ENCODE measurements at places on chromosomes 6 and 20. TPM values are rescaled to one million over a fixed set of nuclear protein-coding genes. Genes with fewer than 3 reads are reported as not detected.

GRCh38 chr20:25247518-25247955, 348 bp upstream of the PYGB start:
- no peak for DNase-seq

DNA sequence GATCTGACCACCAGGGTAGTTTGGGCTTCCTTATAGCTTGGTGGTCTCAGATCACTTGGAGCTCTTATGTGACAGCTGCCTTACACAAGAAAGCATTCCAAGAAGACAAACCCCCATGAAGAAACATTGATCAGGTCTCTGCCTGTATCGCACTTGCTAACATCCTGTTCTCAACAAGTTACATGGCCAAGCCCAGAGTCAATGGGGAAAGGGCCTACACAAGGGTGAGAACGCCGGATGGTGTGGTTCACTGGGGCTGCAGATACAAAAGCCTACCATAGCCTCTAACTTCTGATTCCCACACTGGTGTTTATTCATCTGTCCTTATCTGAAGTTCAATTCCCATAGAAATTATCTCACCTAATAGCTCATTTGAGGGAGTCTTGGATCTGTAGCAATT, 235.5 kb downstream of the SYNDIG1 start:
- DNase-seq, result no peak

DNA sequence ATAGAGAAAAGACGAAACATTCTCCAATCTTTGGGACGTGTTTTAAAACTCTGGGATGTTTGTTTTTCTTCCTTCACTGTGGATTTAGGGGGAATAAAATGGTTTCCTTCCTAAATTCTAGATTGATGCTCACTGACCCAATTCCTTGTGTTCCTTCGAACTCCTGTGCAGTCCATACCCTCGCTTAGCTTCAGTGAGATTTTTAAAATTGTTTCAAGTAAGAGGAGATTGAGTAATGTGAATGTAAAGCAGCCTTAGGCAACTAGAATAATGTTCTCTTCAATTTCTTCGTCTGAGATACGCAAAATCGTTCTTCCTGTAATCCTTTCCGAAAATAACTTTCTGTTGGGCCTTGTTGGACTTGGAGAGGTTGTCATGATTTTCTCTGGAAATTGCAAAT, 2.6 kb upstream of the VGLL2 start:
- DNase-seq, result no peak

GRCh38 chr6:3449750-3450305, 7.0 kb downstream of the SLC22A23 start:
- DNase-seq, result no peak

GRCh38 chr20:840858-841567, 7.5 kb downstream of the FAM110A start:
- DNase-seq, result no peak

FAM184A gene
- 0.14 TPM for polyA plus RNA-seq
